ENCODE measurements at places on chromosomes 1 and 21.

DNA sequence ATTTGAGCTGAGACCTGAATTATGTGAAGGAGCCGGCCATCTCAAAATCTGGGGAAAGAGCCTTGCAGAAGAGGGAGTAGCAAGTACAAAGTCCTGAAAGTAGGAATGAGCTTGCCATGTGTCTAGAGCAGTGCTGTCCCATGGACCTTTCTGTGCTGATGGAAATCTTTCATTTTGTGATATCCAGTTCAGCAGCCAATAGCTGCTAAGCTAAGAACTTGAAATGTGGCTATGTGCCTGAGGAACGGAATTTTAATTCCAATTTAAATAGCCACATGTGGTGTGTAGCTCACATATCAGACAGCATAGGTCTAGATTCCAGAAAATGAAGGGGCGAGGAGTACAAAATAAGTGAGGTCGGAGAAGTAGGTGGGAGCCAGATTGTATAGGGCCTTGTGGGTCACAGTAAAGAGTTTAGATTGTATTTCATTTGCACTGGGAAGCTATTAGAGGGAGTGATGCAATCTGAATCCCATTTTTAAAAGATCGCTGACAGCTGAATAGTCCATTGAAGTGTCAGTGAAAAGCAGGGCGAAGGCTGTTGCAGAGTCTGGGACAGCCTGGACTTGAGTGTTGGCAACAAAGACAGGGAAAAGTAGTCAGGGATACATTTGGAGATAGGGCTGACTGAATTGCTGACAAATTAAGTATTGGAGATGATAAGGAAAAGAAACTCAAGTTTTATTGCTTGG is 80.3 kb downstream of the TMEM200B start:
- no peak for DNase-seq

GRCh38 chr1:197675583-197676208 is 99.6 kb downstream of the DENND1B start:
- no peak for DNase-seq

DNA sequence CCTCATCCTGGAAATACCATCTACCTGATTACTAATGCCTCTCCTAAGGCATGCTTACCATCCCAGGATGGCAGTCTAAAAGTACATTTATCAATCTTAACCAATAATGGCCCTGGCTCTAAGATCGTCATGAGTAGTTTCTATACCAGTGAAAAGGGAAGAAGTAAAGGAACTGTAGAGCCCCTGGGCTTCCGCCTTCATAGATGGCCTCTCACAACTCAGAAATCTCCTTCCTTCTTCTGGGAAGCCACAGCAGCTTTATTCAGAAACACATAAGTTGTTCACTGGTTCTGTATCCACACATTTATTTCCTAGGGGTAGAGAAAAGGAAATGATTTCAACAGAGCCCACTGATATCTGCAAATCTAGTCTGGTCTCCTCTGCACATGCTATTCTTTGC is 41.0 kb upstream of the CD5L start:
- no peak for DNase-seq

GRCh38 chr1:193229136-193229535 is 42.7 kb upstream of the B3GALT2 start:
- no peak for DNase-seq

- no peak for DNase-seq
These were observed 250.0 kb downstream of the GRIK3 start for GRCh38 chr1:36784147-36784859.

DNA sequence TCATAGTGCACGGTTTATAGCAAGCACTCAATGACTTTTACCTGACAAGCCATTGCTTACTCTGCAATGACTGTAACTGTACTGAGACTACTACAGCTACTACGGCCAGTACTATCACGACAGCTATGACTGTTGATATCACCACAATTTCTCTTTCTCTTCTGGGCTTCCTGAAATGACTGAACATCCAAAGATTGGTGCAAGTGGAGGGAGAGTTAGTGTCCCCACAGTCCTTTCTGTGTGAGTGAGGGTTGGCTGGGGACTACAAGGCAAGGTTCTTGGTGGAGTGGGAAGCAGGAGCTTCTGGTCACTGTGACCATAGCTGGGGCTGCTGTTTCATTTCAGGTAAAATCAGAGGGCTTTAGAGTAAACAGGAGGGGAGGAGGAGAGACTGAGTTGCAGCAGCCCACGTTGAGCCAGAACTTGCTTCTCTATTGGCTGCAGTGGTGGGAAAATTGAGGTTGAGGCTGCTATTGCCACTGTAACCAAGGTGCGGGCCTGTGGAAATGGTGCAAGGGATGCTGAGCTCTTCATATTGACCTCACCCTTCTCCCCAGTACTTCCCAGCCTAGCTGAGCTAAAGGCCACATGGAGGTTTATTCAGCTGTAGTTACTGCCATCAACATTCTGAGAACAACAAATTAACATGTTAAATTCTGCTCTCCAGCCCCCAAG is 14.1 kb upstream of the IL10 start:
- DNase-seq: no peak

- no peak for DNase-seq
These were observed 84.8 kb downstream of the NR5A2 start for GRCh38 chr1:200112290-200112689.

DNA sequence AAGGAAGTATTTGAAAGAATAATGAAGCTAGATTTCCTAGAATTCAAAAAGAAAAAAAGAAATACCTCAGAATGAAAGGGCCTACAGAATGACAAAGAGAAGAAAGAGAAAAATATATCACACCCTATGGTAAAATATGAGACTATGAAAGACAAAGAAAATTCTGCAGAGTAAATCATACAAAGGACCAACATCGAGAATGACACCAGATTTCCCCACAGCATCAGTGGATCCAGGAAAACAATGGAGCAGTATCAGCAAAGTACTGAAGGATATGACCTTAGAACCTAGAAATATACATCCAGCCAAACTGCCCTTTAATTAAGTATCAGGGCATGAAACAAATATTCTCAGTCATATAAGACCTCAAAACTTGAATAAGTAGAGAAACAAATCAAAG is 21.2 kb upstream of the IFNAR2 start:
- no peak for DNase-seq

GRCh38 chr1:219067350-219067712 is 106.3 kb upstream of the LYPLAL1 start:
- no peak for DNase-seq

- no peak for DNase-seq
These were observed 6.2 kb downstream of the ERO1B start for GRCh38 chr1:236275586-236275985.

DNA sequence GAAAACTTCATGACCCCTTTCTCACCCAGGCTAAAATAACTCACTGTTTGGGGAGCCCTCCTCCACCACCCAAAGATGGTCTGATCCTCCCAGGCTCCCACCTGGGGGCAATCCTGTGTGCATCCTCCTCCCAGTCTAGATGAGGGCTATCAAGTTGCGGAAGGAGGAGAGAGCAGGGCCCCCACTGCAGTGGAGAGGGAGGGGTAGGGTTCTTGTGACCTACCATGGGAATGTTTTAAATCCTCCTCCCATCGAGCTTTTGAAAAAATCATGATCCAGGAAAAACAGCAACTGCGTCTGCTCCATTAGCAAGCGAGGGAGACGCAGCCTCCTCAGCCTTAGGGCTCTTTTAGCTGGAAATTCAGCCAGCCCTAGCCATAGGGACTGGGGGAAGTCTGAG is 80.0 kb downstream of the NAV1 start:
- DNase-seq: no peak

DNA sequence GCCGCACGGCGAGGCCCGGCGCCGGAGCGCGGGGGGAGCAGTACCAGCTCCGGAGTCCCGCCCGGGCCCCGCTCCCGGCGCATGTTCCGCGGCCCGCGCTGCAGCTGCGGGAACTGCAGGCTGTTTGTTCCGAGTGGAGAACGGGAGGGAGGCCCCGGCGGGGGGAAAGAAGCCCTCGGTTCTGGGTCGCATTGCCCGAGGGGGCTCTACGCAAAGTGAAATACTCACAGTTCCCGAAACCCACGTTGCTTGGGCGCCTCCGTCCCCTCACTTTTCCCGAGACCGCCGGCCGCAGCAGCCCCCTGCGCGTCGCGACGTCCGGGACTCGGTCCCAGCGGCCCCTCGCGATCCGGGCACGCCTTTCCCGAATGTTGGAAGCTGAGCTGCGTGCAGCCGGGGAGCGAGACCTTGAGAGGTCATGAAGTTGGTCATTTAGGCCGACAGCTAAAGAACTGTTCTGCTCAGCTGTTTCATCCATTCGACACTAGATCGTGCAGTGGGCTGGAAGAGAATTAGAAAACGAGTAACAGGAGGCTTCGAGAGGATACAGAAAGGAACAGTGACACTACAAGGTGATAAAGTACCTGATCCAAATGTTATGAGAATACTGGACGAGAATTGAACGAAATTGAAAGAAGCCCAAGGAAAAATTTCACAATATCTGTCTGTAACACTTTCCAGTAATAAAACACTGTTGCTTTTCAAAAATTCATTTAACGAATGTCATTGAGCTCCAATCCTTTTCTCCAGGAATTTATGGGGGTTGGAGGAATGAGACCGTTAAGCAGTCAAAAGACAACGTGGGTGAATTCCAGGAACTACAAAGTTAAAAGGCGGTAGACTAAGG is 657 bp upstream of the LIN9 start:
- DNase-seq: no peak

- DNase-seq: no peak
These were observed 674.2 kb upstream of the PKN2 start for GRCh38 chr1:88009916-88010315.

- DNase-seq: peak; percentile 14
These were observed 691 bp upstream of the MPZL1 start for GRCh38 chr1:167720965-167721616.

DNA sequence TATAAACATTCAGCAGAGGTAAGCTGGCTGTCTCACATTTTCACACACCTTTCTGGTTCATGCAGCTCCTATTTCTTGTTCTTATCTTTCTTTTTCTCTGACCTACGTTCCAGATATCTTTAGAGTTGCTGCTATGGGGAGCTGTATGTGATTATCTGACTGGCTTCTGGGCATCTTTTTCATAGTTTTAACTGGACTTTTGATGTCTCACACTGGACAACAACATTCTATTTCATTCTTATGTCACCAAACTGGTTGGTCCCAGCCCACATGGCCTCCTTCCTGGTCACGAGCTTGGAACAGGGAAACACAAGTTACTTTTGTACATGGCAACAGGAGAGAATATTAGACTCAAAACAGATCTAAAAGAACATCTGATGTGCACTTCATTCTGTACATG is 7.7 kb upstream of the CLDN8 start:
- no peak for DNase-seq

DNA sequence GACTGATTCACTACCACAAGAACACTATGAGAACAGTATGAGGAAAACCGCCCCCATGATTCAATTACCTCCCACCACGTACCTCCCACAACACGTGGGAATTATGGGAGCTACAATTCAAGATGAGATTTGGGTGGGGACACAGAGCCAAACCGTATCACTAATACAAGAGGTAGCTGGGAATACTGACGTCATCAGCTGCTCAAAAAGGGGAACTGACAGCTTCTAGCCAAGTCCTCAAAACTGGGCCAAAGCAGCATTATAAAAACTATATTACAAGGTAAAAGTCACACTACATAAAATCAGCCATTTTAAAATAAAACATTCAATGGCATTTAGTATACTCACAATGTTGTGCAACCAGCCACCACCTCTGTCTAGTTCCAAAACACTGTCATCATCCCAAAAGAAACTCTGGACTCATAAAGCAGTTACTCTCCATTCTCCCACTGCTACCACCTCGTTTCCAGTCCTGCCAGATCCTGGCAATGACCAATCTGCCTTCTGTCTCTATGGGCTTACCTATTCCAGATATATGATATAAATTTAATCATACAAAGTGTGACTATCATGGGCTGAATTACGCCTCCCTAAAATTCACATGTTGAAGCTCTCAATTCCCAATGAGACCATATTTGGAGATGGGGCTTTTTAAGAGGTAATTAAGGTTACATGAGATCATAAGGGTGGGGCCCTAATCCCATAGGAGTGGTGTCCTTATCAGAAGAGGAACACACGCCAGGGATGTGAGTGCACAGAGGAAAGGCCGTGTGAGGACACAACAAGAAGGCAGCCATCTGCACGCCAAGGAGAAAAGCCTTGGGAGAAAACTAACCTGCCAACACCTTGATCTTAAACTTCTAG is 192.1 kb downstream of the SETD4 start:
- DNase-seq: no peak

DNA sequence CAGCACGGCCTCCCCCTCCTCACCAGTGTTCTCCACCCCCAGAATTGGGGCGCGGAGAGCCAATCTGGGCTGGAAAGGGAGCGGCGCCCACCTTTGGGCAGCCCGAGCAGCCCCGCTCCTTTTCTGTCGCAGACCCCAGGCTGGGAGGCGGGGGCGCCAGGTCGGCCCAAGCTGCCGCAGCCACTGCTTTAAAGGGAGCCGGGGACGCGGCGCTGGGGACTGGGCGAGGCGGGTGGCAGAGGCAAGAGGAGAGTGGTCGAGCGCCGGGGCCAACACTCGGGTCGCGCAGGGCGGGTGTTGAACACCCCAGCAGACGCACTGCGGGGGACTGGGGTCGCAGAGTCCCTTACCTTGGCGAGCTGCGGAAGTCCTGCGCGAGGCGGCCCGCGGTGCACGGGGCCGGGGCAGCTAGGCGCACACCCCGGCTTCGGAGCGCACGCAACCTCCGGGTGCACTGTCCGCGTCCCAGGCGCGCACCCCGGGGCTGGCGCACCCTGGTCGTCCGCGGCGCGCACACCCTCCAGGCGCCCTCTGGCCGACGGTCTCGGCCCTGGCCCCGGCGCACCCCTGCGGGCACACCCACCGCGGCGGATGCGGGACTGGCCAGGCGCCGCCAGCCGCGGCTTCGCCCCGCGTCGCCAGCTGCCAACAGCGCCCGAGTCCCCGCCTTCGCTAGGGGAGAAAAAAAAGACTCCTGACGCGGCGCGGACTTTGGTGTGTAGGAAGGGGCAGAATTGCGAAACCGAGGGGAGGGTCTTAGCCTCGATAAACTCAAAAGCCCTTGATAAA is at the start of gene KANK4:
Gene KANK4 (minus strand): TSS at position 679 of the 789 bp plus-strand sequence. CDS start 37,870 bp downstream, outside the sequence.
- no peak for DNase-seq

DNA sequence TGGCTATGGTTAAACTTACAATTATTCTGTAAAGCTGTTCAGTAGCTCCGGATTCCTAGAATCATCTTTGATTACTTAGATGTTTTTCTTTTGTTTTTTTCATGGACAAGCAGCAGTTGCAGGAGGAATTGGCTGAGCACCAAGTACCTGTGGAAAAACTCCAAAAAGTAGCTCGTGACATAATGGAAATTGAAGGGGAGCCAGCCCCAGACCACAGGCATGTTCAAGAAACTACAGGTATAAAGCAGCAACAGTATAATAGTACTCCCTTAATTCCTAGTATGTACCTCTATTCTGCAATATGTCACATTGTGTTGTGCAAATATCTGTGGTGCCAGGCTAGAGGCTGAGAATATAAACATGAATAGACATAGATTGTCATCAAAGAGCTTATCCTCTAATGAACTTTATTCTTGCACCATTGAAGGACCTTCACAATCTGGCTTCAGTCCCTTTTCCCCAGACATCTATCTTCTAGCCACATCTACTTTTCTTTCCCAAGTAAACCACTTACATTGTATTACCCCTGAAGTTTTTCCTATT is 132.3 kb upstream of the BMP8A start:
- no peak for DNase-seq

GRCh38 chr1:201885531-201886075 is 3.1 kb upstream of the SHISA4 start:
- no peak for DNase-seq

All from CD4-positive, alpha-beta T cell treated with Interleukin-12 subunit alpha and Interleukin-12 subunit beta, for 1 hour (primary cell).